Renal cortex interstitium (tissue), 15 donors: ENCODE measurements at places on chromosomes 5 and 9. TPM values are rescaled to one million over a fixed set of nuclear protein-coding genes. Genes with fewer than 3 reads are reported as not detected.

DNA sequence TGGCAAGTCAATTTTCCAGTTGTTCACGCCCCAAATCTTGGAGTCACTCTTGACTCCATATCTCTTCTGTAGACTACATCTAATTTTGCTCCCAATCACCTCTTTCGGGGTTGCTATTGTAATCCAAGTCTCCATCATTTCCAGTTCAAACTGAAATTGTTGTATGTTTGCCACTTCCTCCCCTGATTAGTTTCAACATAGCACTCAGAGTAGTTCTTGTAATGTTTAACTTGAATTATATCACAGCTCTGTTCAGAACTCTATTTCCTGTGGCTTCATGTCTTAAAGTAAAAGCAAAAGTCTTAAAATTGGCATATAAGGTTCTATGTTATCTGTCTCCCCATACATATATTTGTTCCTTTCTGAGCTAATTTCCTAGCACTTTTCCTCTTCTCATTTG is 348.5 kb upstream of the RIOK2 start:
- DNase-seq, result no peak

GRCh38 chr5:152861231-152861630 is 456.2 kb upstream of the NMUR2 start:
- no peak for DNase-seq

GRCh38 chr9:35748858-35749514 is at the start of the genes GBA2 and RGP1:
Gene GBA2 (minus strand): TSS chr9:35749228. CDS start chr9:35748704, 524 bp downstream.
Gene RGP1 (plus strand): TSS chr9:35749287. CDS start chr9:35749756, 469 bp downstream.
- peak; percentile 67 for DNase-seq

DNA sequence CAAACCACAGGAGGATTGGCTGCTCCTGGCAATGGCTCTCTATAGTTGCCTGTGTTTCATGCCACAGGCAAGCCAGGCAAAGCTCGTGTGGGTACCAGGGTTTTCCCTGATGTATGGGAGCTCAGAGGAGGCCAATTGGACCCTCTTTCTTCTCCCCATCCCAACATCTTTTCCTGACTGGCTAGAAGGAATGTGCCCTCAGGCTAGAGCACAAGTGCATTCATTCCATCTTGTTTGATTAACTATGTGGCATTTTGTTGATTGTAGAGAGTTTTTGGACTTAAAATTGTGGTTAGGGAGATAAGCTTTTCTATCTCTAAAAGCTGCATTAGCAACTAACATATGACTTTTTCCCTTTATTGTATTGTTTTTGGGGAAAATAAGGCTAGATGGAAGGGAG is 561.3 kb downstream of the PSAT1 start:
- no peak for DNase-seq

DNA sequence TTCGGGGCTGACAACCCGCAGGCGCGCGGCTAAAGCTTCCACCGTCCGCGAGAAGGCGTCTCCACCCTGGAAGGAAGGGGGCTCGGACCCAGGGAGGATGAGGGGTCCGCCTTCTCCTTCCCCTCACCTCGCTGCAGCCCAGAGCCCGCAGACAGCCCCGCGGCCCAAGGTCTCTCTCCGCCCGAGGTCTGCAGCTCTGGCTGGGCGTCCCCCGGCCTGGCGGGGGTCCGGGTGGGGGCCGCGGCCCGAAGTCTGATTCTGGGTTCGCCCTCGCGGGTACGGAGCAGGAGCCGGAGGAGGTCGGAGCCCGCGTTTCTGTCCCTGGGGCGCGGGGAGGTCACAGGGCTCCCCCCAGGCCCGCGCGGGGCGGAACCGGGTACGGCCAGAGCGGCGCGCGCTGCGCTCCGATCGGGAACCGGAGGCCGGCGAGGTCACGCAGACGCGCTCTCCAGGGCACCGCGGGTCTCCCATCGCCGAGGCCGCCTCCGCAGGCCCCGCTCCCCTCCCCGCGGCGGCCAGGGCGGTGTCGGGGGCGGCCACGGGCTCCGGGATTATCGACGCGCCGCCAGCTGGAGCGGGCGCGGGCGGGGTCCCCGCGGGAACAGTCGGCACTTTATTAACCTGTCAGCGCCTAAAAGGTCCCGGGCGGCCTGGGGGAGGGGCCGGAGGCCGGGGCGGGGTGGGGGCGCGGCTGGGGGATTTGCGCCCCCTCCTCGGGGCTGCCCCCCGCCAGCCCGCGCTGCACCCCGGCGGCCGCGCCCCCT is 11.6 kb downstream of the LHX3 start:
- no peak for DNase-seq

GRCh38 chr9:13932528-13933267 is 381.2 kb downstream of the NFIB start:
- no peak for DNase-seq

DNA sequence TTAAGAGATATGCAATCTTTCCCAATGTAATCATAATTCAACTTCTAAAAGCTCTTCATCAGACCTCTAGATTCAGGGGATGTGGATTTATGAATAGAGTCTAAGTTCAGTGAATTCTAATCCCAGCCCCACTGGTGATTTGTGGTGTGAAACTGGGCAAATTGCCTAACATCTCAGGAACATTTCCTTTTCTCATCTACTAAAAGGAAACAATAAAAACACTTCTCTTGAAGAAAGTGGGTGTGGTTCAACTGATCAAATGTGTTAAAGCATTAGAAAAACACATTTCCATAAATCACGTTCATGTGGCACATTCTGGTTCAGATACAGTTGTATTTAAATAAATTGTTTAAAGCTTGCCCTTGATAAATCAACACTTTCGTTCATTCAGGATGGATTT is 631.7 kb upstream of the CDH6 start:
- no peak for DNase-seq

DNA sequence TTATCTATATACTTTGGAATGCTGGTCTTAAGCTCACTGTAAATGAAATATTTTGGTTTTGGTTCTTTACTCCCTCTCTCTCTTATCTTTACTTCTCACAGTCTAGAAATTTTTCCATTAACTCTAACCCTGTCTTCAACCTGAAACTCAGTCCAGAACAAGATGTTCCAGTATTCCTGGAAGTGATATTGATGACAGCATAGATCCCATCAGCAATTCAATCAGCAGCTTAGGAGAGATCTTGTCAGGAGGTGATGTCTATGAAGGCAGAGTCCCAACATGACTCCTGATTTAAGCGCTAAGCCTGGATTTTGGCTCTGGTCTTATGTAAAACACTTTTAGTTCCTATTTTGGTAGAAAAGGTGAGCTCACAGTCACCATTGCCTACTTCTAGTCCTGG is 52.6 kb downstream of the RFK start:
- DNase-seq, result no peak

DNA sequence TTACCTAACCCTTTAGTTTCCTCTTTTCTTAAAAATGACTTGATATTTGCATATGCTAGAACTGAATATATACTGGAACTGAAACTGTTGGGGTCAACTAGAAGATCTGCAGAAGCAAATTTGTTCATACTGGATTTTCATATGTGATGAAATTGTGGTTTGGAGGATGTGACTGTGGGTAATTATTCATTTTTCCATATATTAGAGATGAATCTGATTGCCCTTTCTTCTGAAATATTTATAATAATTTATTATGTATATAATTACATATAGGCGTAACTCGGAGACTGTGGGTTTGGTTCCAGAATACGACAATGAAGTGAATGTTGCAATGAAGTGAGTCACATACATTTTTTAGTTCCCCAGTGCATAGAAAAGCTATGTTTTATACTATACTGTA is 149.1 kb downstream of the ATP10B start:
- no peak for DNase-seq

DNA sequence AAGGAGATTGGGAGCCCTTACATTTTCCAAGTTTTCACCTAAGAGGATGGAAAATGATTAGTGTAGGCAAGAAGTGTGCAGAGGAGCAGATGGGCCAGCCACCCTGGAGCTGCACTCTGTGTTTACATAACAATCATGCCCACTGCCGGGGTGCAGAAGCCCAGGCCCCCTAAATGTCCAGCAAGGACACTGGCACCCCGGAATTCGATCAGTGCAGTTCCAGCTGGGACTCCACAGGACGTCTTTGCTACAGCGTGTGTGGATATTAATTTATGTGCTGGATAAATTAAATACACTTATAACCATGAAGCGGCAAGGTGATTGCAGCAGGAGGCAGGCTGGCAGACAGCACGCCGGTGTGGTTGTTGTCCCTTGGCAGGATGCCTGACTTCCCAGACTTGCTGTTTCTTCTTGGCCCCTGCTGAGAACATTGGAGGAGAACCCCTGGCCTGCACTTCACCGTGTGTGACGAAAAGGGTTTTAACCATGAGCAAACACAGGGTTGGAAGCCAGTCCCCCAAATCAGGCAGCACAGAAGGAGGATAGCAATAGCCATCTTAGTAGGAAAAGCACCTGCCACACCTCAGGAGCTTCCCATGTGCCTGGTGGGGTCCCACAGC is 73.7 kb downstream of the GADD45G start:
- DNase-seq, result no peak

DNA sequence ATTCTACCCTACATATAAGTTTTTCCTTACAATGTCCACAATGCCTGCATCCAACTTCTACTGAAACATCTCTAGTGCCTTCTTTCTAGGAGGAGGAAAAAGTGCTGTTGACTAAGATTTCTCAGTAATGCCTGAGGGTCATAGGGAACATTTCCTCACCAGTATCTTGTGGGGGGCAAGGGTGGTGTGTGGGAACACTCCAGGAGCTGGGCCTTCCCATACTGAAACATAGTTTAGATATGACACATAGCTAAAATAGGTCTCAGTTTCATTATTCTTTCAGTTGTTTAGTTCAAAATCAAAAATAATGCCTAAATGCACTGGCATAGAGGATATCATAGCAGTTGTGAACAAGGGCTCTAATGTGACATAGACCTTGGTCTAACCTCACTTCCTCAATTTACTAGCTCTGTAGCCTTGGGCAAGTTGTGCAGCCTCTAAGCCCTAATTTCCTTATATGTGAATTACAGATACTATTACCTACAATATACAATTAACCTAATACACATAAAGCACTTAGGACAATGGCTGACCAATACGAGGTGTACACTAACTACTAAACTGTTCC is 66.1 kb downstream of the HAPLN1 start:
- DNase-seq, result no peak

GRCh38 chr5:110321117-110321516 is 405.4 kb downstream of the TMEM232 start:
- no peak for DNase-seq

- DNase-seq, result no peak
These were observed 974 bp downstream of the CCDC69 start for GRCh38 chr5:151222790-151223446.

GRCh38 chr5:159629158-159629557 is 287.1 kb upstream of the ADRA1B start:
- no peak for DNase-seq

DNA sequence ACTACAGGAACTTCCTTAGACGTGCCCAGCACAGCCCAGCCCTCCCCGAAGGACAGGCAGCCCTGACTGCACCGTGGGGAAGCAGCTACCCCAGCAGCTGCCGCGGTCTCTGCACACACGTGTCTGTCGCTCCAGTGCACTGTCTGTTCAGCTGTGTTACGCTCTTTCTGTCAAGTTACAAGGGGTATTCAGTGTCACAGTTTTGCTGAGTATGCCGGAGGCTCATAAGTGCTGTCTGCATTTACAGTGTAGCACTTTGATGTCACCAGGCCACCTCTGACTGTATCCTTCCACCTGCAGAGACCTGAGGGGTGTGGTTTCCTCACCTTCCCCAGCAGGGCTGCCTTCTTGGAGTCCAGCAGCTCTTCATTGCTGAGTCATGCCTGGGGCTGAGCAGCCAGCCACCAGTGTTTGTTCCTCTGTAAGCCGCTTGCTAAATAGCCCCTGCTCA is 126.8 kb downstream of the EHMT1 start:
- no peak for DNase-seq

DNA sequence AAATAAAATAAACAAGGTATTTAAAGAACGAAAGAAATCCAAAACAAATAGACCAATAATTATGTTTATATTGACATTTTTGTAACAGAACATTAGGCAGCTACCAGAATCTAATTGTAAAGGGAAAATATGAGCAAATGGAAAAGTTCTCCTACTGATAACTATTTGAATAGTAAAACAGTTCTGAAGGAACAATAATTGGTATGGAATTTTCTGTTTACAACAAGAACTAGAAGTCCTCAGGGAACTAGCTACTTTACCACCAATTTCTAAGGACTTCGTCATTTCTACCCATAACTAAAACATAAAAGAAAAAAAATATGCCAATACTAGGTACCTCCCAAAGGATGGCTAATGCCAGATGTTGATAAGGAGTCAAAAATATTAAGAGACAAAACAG is 58.5 kb downstream of the AP3B1 start:
- no peak for DNase-seq

The PCDHB3 gene
- polyA plus RNA-seq, result 3.3 TPM

The PCDHB4 gene
- 2.6 TPM for polyA plus RNA-seq

The BNIP1 gene
- 14.9 TPM for polyA plus RNA-seq

The ADAMTSL1 gene
- polyA plus RNA-seq, result 12.1 TPM

The HAPLN1 gene
- 2.9 TPM for polyA plus RNA-seq

The GABBR2 gene
- 5.0 TPM for polyA plus RNA-seq

The NTNG2 gene
- 0.32 TPM for polyA plus RNA-seq
